Muscle of leg (tissue), 16 donors: ENCODE measurements at places on chromosomes 7 and 10. TPM values are rescaled to one million over a fixed set of nuclear protein-coding genes. Genes with fewer than 3 reads are reported as not detected.

CLRN3 gene
- polyA plus RNA-seq = 4.4 TPM

BLNK gene
- polyA plus RNA-seq = 1.6 TPM

FAM241B gene
- 0.31 TPM for polyA plus RNA-seq

MYH16 gene
- 0.28 TPM for polyA plus RNA-seq

STEAP2 gene
- polyA plus RNA-seq = 2.5 TPM

IL6 gene
- 0.28 TPM for polyA plus RNA-seq

EPO gene
- polyA plus RNA-seq = 0.40 TPM

NACAD gene
- polyA plus RNA-seq = 4.5 TPM

STEAP1 gene
- polyA plus RNA-seq = 1.6 TPM

UPK3BL1 gene
- polyA plus RNA-seq = 6.7 TPM

FAM25G gene
- not detected for polyA plus RNA-seq

UTF1 gene
- polyA plus RNA-seq = not detected
